NCI-H2171 (cell line): ENCODE measurements at places on chromosomes 1 and 21.

- DNase-seq = no peak
Measured at GRCh38 chr1:53543778-53544695, 84.8 kb downstream of the DMRTB1 start.

DNA sequence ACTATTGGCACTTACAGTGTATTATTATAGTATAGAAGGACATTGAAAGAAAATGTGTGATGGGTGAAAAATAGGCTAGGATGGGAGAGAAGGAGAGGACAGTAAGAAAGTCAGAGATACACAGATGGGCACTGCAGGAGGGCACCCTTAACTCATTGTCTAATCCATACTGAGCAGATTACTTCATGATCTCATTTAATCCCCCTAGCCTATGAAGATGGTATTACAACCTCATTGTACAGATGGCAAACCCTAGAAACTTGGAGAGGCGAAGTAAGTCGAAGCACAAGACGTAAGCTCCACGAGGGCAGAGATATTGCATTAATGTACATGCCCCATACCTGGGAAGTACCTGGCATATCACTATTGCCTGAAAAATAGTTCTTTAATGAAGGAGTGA is 346.9 kb upstream of the DAB1 start:
- DNase-seq = no peak

- DNase-seq = no peak
Measured at GRCh38 chr1:154467434-154468102, 34.5 kb upstream of the TDRD10 start.

DNA sequence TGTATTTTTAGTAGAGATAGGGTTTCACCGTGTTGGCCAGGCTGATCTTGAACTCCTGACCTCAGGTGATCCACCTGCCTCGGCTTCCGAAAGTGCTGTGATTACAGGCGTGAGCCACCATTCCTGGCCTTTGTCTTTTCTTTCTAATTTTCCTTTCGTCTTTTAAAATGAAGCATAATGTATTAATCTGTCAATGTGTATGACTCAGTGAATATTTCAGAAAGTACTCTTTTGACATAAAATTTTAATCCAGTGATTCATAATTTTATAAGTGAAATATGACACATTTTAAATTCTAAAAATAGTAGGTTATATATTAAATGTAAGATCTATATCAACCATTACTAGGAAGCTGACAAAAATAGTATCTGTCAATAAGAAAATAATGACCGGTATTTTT is 1059.0 kb upstream of the PRMT6 start:
- no peak for DNase-seq

GRCh38 chr1:170221031-170221430 is 75.3 kb downstream of the NTMT2 start:
- no peak for DNase-seq

GRCh38 chr21:39066829-39067780 is 116.1 kb downstream of the PSMG1 start:
- no peak for DNase-seq
